Stimulated activated CD4-positive, alpha-beta T cell treated with anti-CD3 and anti-CD28 coated beads, TNF-alpha, amount 100 ng/mL, for 4 hours (primary cell): ENCODE measurements at places on chromosomes 13 and 19.

DNA sequence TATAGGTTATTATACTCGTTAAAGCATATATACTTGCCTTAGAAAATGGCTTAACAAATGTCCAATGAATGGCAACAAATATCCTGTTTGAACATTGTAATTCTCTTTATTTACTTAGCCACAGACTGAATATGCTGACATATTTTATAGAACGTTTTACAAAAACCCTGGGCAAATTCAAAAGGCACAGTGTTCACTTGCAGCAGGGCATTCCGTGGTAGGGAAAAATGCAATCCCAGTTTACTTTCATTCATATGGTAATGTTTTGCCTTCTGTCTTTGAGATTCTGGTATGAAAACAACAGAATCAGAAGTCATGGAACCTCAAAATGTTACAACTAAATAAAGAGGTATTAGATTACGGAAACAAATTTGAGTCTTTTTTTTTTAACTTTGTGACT lies 56.2 kb upstream of the MYCBP2 start:
- DNase-seq: no peak

DNA sequence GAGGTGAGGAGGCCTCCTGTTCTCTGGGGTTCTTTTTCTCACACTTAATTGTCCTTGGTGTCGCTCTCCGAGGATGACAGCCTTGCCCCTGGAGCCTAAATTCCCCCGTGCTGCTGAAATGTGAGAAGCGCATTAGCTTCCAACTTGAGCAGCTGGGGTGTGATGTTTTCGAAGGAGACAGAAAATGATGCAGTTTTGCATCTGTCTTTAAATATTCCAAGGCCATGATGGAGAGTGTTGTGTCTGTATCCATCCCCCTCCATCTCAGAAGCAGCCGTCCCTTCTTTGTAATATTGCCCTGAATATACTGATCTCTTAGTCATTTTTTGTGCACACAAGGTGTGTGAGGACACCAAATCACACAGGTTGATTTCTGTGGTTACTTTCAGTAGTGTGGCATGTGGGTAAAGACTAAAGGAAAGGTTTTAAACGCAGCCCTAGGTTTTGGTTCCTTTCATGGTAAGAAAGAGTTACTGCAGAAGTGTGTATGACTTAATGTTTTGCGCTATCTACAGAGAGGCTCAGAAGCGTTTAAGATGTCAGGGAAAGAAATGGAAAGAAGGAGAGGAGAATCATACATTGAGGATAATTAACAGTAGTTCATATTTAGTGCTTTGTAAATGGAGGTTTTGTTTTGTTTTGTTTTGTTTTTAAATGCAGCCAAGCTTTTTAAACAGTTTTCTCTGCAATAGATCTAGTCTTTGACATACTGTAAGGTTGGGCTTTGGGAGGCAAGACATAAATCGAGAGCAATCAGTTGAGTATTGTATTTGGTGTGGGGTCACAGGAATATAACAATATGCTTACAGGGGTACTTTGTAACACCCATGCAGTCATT lies 1.6 kb downstream of the NBEA start:
- no peak for DNase-seq

- peak; percentile 49 for DNase-seq
These were observed 512 bp downstream of the RPS19 start for GRCh38 chr19:41860419-41861115.

GRCh38 chr19:13461536-13461935 lies 44.7 kb downstream of the CACNA1A start:
- no peak for DNase-seq

DNA sequence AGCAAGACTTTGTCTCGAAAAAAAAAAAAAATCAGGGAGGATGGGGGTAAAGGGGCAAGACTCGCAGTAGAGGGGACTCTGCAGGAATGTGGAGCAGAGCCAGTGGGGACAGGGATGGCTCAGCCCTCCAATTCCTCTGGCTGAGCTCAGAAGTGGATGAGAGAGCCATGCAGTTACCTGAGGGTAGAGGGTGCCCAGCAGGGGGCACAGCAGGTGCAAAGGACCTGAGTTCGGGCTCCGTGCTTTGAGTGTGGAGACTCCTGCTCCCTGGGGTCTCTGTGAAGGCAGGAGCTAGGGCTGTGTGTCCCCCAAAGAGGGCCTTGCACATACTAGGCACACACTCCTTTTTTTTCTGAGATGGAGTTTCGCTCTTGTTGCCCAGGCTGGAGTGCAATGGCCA lies 7.7 kb downstream of the DOCK6 start:
- no peak for DNase-seq
